Activated T-helper 1 cell treated with anti-CD3 and anti-CD28 coated beads, Interleukin-2, amount 50 U/mL, for 16 hours (primary cell): ENCODE measurements at places on chromosomes 3 and 15.

DNA sequence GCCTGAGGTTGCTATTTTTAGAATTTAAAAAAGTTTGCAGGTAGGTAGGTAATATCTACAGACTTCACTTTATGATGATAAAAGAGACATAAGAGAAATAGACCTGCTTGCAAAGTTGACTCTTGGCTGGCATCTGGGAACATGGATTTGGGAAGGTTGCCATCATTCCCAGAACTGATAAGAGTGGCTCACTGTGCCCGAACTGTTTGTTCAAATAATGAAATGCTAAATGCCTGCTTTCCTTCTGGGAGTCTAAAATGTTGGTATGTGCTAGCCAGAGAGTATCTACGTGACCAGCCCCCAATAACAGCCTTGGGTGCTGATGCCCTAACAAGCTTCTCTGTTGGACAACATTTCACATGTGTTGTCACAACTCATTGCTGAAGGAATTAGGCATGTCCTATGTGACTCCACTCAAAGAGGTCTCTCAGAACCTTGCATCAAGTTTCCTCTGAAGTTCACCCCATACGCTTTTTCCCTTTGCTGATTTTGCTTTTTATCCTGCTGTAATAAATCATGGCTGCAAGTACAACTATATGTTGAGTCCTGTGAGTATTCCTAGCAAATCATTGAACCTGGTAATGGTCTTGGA lies 95.5 kb downstream of the FHIT start:
- no peak for DNase-seq

- DNase-seq: no peak
Observed at GRCh38 chr3:46660003-46660402, 33.5 kb downstream of the ALS2CL start.

- no peak for DNase-seq
Observed at GRCh38 chr3:149411583-149411982, 34.1 kb upstream of the TM4SF1 start.

GRCh38 chr3:54970895-54971294 lies 43.0 kb upstream of the LRTM1 start:
- DNase-seq: no peak

GRCh38 chr15:86018679-86019078 lies 61.0 kb upstream of the AGBL1 start:
- DNase-seq: no peak

DNA sequence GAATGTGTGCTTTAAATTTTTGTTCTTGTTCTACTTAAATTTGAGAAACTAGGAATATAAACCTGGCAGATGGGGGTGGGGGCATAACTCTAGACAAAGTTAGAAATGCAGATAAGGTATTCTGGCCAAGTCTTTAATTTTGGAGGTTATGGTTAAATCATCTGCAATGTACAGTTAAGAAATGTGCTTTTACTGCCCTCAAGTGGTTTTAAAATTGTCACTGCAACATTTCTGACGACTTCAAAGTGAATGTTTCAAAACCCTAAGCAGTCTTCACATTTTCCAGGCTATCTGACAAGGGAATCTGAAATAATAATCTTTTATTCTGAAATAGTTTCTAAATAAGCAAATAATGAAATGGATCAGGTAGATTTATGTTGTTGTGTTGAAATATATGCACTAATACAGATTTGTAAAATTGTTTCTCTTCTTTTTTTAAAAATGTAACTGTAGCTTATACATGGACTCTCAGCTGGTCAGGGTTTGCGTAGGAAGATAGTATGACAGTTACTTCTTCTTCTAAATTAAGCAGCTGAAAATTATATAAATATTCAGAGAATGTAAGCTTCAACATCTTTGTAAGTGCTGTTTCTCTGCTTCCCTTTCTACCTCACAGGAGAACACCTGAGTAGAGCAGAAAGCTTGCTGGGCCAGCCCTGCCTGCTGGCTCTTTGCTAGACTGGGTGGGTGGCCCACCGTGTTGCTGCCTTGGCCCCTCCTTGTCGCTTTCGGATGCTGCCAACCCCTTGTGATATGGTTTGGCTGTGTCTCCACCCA lies 45.0 kb downstream of the SUCNR1 start:
- no peak for DNase-seq

- DNase-seq: no peak
Observed at GRCh38 chr3:72175296-72175858, 390.4 kb upstream of the PROK2 start.

DNA sequence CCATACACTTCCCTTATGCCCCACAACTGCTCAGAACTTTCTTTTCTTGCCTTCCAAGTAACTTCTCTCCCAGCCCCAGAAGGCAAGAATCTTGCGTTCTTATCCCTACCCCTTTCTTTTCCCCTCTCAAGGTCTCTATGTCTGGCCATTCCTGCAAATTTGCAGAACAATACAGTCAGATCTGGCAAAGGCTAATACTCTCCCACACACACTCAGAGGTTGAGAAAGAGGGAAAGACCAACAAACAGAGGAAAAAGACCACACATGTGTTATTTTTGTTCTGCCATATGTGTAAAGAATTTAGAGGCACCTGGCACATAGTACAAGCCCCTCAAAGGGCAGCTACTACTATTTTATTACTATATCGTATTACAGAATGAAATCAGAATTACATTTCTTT lies 25.7 kb downstream of the GJD2 start:
- no peak for DNase-seq

DNA sequence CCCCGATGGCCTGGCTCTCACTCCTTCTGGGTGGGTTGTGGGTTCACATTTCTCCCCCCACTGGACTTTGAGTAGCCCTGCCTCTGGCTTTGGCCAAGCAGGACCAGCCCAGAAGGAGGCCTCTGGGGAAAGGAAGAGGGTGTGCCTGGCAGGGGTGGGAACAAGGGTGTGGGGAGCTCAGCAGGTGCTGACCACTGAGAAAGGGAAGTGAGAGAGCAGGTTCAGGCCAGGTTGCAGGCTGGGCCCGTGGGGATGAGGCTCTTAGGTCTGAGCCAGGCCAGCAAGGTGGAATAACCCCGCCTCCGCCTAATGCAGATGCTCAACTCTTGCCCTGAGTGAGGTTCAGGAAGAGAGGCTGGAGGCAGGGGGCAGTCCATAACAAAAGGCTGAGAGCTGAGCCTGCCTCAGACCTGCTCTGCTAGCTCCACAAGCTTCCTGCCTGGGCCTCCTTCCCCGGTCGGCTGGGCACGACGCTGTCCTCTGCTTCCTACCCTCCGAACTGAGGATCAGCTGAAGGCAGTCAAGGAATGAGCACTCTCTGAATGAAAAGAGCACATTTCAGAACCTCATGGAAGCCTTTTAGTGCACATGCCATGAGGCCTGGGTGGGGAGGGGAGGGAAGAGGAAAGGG lies 82.7 kb downstream of the TLE3 start:
- no peak for DNase-seq

DNA sequence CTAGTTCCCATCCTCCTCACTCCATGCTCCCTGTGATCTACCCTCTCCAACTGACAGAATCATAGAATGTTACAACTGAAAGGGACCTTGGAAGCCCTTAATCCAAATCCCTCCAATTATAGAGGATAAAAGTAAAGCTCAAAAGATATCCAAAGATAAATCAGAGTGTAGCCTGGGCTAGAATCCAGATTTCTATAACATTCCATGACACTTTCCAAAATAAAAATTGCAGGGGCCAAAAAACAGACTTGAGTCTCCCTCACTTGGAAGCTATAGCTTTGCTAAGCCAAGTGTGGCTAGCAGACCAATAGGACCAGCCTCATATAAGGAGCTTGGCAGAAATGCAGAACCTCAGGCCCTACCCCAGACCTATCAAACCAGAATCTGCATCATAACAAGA lies 148.1 kb downstream of the NTRK3 start:
- no peak for DNase-seq

- no peak for DNase-seq
Observed at GRCh38 chr3:159898147-159898546, 90.5 kb upstream of the IL12A start.

DNA sequence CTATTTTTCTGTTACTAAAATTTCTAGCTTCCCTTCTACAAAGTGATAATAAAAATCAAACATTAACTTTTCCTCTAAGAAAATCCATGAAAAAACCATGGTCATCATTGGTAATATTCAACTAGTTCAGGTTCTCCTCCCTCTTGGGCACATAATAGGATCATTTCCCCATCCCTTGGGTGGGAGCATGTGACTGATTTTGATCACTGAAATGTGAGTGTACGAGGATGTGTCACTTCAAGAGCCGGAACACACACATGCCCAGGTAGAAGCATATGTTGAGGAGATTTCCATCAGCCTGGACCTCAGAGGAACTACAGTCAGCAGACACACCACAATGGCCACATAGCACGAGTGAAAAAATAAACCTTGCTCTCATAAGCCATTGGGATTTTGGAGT lies 36.1 kb downstream of the AP3S2 start:
- no peak for DNase-seq

- DNase-seq: no peak
Observed at GRCh38 chr3:143786219-143787191, 61.8 kb downstream of the SLC9A9 start.

- no peak for DNase-seq
Observed at GRCh38 chr3:162863579-162863978, 1367.0 kb downstream of the OTOL1 start.

GRCh38 chr3:129050556-129051295 lies 9.9 kb upstream of the GP9 start:
- DNase-seq: no peak

GRCh38 chr3:47989981-47990440 lies 26.2 kb downstream of the MAP4 start:
- peak; percentile 34 for DNase-seq

GRCh38 chr15:31402003-31402402 lies 75.4 kb downstream of the KLF13 start:
- DNase-seq: no peak

DNA sequence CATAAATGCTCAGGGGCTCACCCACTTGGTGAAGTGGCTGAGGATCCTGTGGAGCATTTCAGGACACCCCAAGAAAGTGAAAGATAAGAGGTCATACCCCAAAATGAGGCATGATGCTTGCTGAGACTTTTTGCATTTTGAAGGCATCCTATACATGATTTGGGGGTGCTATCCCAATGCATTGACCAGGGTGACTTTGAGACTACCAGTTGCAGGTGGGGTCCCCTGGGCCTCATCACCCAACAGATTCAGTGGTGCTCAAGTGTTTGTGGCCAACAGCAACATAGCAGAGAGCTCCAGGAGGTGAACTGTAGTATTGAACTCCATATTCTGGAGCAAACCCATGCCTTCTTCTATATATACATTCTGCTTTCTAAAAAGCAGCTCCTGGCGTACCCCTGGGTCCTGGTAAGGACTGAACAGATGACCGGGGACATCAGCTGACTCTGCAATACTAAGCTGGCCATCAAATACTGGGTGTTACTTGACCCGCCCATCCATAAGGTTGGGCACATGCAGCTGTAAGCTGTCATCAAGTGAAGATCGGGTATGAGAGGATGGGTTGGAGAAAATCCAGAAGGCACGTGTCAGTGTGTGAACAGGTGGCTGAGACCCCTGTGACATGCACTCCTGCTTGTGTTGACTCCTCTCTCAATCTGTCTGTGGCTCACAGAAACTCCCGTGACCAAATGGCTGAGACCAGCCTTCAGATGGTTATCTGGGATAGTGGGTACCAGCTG lies 143.3 kb downstream of the KLF13 start:
- no peak for DNase-seq

DNA sequence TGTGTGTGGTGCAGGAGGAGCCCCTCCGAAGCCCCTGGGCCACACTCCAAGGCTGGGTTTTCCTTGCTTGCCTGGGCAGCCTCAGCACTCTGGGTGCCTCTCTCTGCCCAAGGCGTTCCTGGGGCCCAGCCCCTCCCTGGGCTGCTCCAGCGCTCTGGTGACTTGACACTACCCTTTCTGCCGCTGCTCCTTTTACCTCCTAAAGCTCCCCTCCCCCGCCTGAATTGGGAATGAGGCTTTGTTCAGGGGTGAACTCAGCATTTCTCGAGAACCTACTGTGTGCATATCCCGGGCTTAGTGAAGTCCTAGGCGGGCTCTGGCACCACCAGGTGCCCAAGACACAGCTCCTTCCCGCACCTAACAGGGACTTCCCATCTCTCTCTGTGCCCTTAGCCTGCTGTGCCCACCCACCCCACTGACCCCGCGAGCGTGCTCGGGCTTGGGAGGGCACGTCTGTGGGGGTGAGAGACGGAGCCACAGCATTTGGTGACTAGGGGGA lies 1.2 kb upstream of the BAHD1 start:
- DNase-seq: no peak

DNA sequence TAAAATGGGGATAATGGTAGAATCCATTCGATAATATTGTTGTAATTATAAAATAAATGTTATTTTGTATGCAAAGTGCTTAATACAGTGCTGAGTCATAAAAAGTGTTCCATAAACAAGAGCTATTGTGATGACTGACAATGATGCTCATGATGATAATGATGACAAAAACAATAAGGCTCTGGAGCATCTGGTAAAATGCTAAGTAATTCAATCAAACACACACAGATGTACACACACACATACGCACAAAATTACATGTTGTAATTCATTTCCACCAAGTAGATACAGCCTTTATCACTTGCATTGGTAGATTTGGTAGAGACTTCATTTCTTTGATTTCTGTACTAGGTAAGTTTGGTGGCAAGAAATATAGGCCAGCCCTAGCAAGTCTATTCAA lies 163.8 kb downstream of the FHIT start:
- DNase-seq: no peak

GRCh38 chr15:85534031-85534430 lies 153.6 kb downstream of the AKAP13 start:
- no peak for DNase-seq
